OCI-LY7 (cell line): ENCODE measurements at places on chromosomes 16 and 17.
A peak's percentile ranks its signal among the peaks of the same experiment; 100 is the strongest.

GRCh38 chr16:67240506-67240905, 6.8 kb downstream of the FHOD1 start:
- DNase-seq: no peak

- no peak for DNase-seq
Measured at GRCh38 chr17:40345161-40345993, 19.2 kb downstream of the GJD3 start.

GRCh38 chr17:77948690-77949114, 9.8 kb upstream of the TNRC6C start:
- DNase-seq: no peak

GRCh38 chr16:49453021-49453420, 79.4 kb downstream of the C16orf78 start:
- DNase-seq: no peak

DNA sequence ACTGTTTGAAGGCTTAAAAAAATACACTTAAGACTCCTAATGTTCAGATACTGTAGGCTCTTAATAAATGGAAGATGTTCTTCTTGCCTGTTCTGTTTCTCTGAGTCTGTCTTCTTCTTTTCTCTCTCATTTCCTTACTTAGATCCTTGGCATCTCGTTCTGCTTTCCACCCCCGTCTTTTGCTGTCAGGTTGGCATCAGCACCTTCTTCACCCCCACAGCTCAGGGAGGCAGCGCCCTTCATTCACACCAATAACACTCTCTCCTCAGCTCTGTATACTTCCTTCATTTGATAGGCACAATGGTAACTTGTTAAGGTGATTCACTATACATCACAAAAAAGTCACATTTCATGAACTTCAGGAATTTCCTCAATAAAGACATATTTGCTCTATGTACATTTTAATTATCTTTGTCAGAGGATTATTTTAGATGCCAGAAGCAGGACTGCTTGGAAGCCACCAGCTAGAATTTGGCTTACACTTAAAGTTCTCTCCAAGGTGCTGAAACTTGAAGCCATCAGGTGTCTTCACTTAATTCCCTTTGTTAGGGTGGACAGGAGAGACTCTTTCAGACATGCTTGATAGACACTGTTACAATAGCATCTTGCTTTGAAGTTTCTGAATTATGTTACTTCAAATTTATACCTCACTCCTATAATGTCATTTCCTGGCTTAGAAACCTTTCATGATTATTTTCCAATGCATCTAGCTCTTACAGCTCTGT, 670.1 kb upstream of the C16orf82 start:
- no peak for DNase-seq

- DNase-seq: peak; percentile 70
Measured at GRCh38 chr17:78781104-78781892, 775 bp downstream of the CYTH1 start.

DNA sequence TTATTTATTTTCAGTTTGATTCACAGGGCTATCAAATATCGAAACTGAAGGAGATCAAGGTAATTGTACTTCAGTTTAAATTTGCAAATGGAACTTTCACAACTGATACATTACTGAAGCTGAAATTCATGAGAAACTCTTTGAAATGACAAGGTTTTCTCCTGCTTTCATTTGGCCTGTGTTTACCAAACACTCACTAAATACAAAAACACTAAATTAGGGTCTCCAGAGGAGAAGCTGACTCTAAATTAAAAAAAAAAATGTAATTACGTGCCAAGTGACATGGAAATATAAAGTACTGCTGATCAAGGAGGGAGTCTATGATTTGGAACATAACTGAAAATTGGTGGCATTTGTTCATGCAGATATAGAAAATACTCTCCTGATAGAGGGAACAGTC, 205.8 kb downstream of the CDH11 start:
- no peak for DNase-seq

- no peak for DNase-seq
Measured at GRCh38 chr17:67046398-67046797, 2.0 kb downstream of the CACNG1 start.

GRCh38 chr16:84660973-84661372, 12.7 kb downstream of the KLHL36 start:
- no peak for DNase-seq

GRCh38 chr16:52558448-52558847, 11.5 kb upstream of the TOX3 start:
- no peak for DNase-seq

- no peak for DNase-seq
Measured at GRCh38 chr16:31128711-31129567, 6.6 kb downstream of the PRSS8 start.

- no peak for DNase-seq
Measured at GRCh38 chr17:17874478-17874877, 37.7 kb upstream of the SREBF1 start.

- DNase-seq: peak; percentile 89
Measured at GRCh38 chr17:78127239-78127887, 1.2 kb downstream of the TMC6 start.

DNA sequence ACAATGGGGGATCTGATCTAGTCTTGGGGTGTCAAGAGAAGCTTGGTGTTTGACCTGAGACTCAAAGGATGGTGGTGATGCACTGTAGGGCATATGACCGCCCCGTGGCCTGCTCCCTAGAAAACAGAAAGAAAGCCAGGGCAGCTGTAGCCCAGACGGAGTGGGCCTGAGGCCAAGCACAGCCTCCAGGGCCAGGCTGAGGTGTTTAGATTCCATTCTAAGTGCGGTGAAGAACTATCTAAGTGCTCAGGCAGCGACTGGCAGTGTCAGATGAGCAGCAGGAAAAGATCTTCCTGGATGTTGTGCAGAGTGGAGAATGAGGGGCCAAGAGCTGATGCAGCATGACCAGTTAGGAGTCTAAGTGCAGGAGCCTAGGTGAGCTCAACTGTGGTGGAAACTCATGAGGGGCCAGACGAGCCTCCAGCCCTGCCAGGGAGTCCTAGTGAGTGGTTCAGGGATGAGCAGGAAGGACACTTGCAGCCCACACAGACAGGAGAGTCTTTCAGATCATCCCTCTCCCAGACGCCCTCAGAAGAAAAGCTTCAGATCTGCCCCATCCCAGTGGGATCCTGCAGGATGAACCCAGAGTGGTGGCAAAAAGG, 314.2 kb upstream of the CCL2 start:
- DNase-seq: no peak

- DNase-seq: peak; percentile 1
Measured at GRCh38 chr16:63720848-63721247, 1401.0 kb downstream of the CDH11 start.

DNA sequence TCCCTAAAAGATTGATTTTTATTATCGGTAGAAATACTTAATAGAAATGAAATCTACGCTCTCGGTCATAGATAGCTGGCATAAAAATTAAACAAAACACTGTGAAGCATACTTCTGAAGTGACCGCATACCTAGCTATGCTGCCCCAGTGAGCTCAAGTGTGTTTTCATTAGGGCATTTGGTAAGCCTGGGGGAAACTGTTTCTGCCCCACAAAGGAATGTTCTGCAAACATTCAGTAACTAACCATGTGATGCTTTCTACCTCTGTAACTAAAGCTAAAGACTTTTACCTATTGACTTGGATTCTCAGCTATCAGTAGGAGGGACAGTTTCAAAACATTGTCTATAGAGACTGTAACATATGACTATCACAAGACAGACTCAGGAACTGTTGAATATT, 93.5 kb upstream of the HSBP1 start:
- DNase-seq: no peak

DNA sequence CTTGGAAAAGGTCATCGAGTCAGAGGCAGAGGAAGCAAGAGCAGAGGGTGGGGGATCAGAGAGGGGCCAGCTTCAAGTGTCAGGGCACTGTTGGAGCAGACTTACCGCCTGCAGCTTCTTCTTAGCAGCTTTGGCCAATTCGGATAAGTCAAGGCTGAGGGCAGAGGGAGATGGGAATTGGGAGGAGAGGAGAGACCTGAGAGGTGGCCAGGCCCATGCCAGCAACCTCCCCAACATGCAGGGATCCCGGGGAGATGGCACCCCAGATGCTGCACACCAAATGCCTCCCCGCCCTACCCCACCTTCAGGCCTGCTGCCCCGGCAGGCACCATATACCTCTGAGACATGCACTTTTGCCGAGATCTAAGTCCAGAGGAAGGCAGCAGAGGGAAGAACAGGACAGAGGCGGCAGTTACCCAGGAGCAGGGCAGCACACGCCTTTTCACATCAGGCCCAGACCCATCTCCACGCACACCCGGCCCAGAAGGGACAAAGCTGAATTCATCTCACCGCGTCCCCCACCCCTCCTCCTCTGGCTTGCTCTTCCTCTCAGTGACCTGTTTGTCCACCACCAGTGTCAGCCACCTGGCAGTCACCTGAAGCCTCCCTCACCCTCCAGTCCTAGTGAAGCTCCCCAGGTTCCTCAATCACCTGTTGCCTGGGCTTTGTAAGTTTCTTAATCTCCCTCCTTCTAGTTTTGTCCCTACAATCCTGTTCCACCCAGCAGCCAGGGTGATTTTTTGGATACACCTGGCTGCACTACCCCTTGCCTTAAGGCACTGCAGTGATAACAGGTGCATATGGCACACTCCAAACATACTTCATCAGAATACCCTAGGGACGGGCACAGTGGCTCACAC, 10.4 kb downstream of the TP53I13 start:
- DNase-seq: no peak

DNA sequence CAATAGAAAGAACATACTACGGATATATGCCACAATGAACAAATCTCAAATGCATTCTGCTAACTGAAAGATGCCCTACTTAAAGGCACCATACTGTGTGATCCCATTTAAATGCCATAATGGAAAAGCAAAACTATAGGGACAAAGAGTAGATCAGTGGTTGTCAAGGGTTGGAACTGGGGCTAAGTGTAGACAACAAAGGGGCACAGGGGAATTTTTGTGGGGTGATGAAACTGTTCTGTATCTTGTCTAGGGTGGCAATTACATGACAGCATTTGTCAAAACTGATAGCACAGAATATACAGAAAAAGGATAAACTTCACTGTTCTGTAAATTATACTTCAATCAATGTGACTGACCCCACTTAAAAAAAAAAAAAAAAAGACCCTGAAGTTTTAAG, 17.7 kb downstream of the GFOD2 start:
- DNase-seq: no peak

DNA sequence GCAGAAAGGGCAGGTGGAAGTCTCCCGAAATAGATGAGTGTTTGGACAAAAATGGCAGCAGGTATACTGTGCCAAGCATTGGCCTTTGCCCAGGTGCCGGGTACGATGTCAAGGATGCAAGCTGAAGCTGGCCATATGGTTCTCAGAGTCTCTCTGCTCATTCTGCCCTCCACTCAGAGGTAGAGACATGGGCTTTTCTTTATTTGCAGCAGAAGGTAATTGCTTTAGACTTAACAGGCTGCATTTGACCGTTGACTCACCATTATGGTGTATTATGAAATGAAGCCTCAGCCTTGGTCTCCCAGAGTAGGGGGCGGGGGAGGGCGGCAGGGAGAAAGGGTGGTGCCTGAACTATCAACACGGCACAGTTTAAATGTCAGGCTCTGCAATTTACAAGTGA, 969.1 kb upstream of the EEF2KMT start:
- no peak for DNase-seq
